C1 segment of cervical spinal cord (tissue), 14 donors: ENCODE measurements at places on chromosomes 5 and 9.

- DNase-seq, result no peak
These were observed 103.2 kb downstream of the PDE4D start for GRCh38 chr5:59790376-59790775.

DNA sequence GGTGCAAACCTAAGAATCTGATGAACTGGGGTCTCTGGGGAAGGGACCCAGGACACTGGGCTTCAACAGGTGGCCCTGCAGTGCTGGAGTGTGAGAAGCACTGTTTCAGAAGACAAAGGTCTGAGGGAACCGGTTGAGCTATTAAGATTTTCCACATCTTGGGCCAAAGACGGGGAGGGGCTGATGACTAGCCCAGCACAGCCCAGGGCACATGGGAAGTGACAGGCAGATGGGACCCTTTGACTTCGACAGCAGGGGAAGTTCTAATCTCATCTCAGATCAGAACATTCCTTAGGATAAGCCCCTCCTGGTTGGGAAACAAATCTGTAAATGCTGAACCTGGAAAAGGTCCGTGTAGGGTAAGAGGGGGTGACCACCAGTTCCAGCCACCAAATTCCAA is 67.4 kb downstream of the RAPGEF1 start:
- DNase-seq, result no peak

DNA sequence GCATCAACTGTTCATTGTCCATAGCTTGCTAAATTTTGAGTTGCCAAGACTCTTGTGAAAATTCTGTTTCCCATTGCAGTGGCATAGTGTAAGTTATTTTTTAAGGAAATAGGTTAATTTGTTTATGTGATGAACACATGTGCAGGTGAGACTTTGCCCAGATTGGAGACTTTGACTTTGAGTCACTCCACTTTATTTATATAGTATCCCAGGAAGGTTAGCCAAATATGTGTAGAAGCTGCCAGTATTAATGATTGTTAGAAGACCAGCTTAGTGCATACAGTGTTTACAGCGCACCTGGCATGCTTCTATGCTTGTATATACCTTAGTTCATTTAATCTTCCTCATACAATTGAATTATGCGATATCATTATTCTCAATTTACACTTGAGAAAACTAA is 51.0 kb downstream of the MTAP start:
- DNase-seq, result no peak

DNA sequence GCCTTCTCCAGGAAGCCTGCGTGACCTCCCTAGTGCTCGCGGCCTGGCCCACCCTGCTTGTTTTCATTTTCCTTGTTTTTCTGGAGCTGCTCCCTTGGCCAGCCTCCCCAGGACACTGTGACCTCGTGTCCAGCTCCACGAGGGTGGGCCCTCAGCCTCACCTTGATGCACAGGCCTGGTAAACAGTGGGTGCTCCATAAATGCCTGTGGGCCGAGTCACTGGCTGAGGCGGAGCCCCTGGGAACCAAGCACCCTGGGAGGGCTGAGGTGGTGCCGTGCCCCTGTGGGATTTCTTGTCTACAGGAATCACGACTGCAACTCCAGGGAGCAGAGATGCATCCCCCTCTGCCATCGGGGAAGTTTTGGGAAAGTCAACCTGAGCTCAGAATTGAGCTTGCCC is 17.2 kb downstream of the FAM163B start:
- DNase-seq, result no peak

GRCh38 chr9:15239816-15240215 is 67.2 kb downstream of the TTC39B start:
- no peak for DNase-seq

DNA sequence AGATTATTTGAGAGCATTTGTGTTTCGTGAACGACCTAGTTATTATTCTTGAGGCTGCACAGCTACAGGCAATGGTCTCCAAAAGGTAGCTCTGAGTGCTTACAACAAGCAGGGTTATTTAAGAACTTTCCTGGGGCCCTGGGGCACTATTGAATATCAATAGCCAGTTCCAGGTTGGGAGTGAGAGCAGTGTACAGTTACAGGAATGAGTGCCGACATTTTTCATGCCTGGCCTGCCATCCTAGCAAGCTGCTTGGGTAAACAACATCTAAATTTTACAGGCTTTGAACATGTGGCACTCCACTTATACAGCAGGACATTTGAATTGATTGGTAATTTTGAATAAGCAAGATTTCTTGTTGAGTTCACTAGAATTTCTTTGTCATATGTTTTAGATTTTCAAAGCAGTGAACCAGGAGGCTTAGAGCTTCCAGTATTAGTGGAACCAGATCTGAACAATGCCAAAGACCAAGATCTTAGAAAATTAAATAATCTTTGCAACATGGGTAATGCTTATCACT is 171.9 kb upstream of the GDNF start:
- no peak for DNase-seq

GRCh38 chr5:169696621-169697510 is 59.8 kb downstream of the DOCK2 start:
- DNase-seq, result no peak

DNA sequence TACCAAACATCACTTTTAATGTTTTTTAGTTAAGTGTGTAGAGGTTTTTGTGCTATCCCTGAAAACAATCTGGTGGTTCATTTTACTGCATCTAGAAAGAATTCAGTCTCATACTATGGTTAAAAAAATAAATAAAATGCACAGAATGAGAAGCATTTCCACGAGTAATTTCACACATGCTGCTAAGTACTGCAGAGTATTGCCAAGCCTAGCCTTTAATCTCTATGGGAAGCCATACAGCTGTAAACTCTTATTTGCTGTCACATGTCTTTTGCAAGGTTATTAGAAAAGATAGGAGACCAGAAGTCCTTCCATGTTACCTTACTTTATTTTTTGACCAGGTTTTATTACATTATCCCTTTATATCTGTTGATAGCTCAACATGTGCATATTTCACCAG is 37.6 kb upstream of the MAN2A1 start:
- no peak for DNase-seq

DNA sequence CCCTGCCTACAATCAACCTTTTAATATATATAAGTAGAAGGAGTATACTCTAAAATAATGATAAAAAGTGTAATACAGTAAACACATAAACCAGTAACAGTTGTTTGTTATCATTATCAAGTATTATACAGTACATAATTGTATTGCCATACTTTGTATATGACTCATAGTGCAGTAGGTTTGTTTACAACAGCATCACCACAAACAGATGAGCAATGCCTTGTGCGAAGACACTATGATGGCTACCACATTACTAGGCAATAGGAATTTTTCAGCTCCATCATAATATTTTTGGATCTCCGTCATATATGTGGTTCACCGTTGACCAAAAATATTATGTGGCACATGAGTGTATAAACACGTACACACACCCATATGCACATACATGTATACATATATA is 69.7 kb upstream of the APC start:
- no peak for DNase-seq

GRCh38 chr5:53201746-53202145 is 92.2 kb upstream of the MOCS2 start:
- no peak for DNase-seq

DNA sequence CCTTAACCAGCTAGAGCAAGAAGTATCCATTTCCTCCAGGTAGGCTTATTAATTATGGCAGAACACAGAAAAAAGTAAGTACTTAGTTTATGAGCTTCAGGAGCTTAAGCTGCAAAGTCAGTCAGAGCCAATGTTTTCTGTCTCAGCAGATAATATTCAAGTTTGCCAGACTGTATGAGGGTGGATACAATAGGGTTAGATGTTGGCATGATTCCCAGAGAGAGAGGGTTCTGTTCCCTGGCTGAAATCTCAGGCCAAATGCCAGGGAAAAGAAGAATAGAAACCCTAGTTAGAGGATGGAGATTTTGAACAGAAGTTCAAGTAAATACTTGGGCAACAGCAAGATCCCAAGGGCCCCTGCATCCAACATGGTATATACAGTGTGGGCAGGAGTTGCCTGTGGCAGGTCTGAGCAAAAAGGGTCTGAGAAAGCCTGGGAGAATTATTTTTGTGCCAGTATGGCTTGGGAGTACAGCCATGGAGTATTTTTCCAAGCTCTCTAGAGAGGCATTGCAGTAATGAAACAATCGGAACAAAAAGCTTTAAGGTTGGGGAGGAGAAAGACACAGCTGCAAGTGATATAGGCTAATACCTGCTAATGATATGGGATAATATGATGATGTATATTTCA is 31.0 kb upstream of the ISOC1 start:
- no peak for DNase-seq

DNA sequence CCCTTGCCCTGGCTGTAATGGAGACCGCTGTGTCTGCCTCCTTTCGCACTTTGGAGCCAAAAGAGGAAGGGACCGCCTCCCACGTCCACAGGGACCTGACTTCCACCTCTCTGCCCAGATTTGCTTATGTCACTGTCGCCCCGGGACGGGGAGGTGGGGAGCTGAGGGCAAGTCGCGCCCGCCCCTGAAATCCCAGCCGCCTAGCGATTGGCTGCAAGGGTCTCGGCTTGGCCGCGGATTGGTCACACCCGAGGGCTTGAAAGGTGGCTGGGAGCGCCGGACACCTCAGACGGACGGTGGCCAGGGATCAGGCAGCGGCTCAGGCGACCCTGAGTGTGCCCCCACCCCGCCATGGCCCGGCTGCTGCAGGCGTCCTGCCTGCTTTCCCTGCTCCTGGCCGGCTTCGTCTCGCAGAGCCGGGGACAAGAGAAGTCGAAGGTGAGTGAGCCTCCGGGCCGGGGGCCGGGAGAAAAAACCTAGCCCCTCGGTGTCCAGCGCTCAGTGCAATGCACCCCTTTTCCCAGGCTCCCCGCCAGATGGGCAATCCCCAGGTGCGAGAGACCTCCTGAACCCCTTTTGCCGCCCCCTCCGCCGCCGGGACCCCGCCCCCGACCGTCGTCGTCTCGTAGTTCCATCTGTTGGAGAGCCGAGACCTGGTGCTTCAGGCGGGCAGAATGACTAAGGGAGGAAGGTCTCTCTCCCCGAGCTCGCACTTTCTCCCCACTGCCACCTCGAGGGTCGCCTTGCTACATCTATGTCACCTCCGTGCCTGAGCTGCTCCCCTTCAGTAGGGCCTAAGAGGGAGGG is at the start of gene GPX3:
TSS of gene GPX3 (plus strand) at position 288 of the 807 bp plus-strand sequence. CDS start at position 352, 64 bp downstream.
- DNase-seq, result peak; percentile 74

DNA sequence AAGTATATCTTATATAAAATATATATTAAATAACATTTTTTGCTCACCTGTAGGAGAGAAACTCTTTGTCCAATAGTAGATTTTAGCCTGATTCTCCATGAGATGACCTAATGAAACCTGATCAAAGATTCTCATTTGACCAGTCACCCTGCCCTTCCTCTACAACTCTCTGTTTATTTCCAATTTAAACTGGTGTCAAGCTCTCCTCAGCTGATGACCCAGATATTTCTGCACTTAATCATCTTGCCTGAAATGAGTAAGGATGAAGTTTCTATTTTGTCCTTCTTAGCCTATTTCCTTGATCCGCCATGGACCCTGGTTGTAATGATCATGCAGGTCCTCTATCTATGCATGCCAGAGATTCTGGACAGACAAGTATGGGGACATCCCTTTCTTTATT is 179.3 kb upstream of the FGF10 start:
- DNase-seq, result no peak

DNA sequence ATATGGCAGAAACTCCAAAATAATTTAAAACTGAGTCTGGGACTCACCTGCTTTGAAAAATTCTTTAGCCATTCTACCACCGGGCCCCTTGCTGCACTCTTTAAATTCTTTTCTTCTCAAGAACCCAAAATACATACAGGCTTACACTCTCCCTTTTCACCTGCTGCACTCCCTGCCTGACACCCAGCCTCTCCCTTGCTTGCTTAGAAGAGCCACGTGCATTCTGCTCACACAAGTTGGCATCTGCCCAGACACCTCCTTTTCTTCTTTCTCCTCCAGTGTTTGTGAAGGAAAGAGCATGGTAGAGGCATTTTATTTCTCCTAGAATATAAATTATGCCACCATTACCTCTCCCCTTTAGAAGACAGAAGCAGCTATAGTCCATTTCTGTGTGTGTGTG is 39.0 kb upstream of the AOPEP start:
- DNase-seq, result no peak

- DNase-seq, result no peak
These were observed 11.5 kb downstream of the SMIM3 start for GRCh38 chr5:150789943-150790611.

GRCh38 chr5:15008476-15008875 is 136.9 kb upstream of the ANKH start:
- peak; percentile 1 for DNase-seq

GRCh38 chr5:44320188-44320587 is 69.0 kb downstream of the FGF10 start:
- no peak for DNase-seq

GRCh38 chr5:92695123-92696003 is 885.7 kb downstream of the NR2F1-AS1 start:
- DNase-seq, result no peak

GRCh38 chr9:78292716-78293497 is 4.0 kb upstream of the PSAT1 start:
- no peak for DNase-seq

DNA sequence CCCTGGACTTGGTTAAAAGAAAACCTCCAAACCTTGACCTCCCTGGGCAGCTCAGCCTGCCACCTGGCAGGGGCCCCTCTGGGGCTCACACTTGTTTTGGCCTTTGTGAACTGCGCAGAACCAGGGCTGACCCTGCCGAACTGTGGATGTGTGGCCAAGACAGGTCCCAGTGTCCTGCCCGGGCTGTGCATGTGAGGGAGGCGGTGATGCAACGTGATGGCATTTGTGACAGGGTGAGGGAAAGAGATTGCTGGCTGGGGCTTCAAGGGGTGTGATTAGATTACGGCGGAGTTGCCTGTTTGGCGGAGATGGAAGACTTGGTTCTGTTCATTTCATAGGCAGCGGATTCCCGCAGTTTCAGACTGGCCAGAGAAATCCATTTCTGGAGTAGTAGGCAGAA is 30.4 kb upstream of the NKX2-5 start:
- DNase-seq, result no peak

DNA sequence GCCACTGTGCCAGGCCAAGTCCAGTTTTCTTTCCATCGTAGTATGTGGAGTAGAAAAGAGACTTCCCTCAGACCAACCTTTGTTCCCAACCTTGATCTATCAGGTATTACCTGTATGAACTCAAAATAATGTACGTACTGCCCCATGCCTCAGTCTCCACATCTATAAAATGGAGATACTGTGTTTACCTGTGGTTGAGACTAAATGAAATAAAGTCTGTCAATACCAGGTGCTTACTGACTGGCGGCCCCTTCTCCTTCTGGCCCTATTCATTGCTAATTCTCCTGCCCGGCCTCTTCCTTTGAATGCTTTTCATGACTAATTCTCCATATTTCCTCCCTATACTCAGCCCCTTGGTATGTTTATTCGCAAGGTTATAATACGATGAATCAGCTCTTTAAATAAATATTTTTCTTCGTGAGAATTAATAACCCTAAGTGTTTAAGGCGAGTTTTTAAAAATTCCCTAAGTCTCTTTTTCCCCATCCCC is 89.6 kb upstream of the BASP1 start:
- no peak for DNase-seq

DNA sequence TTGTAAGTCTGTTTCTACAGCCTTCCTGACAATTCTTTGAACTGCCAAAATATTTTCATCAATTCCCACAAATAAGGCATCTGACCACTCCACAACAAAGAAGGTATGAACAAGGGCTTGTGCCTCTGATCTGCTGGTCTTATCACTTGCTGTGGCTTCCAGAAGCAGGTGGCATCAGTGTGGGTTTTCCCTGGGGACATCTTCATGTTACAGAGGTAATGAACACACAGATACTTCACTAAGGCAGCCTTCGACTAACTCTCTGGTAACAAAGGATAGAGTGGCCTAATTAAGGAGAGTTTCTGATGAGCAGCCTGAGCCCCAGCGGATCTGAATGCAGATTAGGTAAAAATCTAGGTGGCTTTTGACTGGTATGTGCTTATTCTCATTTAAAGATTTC is 15.2 kb upstream of the ERAP2 start:
- no peak for DNase-seq

GRCh38 chr9:83503866-83504265 is 34.3 kb downstream of the FRMD3 start:
- DNase-seq, result no peak
